ENCODE measurements at places on chromosomes 7 and 10.

GRCh38 chr10:90179696-90180407 is 478.5 kb downstream of the KIF20B start:
- DNase-seq, result no peak

- DNase-seq, result no peak
Observed at GRCh38 chr7:2493205-2494164, 17.3 kb upstream of the GRIFIN start.

DNA sequence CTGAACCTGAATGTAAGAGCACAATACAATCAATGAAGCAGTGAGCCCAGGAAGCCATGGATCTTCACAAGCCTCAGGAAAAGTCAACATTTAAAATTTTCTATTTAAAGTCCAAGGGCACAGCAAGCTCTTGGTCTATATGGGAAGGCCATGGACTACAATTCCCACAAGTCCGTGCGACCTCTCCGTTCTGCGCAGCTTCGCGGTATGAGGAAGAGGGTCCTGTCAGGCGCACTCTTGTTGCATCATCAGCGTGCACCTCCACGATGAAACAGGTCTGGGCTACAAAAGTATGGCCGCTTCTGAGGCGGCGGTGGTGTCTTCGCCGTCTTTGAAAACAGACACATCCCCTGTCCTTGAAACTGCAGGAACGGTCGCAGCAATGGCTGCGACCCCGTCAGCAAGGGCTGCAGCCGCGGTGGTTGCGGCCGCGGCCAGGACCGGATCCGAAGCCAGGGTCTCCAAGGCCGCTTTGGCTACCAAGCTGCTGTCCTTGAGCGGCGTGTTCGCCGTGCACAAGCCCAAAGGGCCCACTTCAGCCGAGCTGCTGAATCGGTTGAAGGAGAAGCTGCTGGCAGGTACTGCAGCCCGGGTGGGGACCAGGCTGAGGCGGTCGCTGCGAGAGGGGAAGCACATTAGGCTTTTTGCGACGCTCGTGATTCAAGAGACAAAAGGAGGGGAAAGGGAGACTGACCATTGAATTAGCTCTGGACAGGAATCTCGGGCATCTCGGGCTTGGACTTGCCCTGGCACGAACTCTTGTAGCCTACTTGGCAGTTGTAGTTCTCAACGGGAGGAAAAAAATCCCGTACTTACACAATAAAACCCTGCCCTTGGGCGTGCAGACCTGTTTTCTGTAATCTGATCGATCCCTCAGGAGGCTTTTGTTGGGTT is at the start of gene TRUB1:
TSS of gene TRUB1 (plus strand) at position 234 of the 894 bp plus-strand sequence. CDS start at position 293, 59 bp downstream.
- peak; percentile 89 for DNase-seq

DNA sequence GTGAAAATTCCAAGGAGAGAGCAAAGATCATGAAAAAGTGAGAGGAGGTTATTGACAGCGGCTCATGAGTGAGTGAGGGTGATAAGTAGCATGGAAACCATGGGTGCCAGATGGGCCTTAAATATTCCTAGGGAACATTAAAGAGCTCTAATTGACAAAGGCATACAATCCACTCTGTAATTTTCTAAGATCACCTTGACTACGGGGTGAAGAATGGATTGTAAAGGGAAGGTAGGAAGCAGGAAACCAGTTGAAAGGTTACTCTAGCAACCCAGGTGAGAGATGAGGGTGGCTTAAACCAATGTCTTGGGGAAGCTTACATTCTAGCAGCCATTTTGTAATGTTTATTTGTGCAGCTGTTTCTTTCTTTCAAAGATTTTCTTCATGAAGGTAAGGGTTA is 75.7 kb downstream of the RSU1 start:
- DNase-seq, result no peak

DNA sequence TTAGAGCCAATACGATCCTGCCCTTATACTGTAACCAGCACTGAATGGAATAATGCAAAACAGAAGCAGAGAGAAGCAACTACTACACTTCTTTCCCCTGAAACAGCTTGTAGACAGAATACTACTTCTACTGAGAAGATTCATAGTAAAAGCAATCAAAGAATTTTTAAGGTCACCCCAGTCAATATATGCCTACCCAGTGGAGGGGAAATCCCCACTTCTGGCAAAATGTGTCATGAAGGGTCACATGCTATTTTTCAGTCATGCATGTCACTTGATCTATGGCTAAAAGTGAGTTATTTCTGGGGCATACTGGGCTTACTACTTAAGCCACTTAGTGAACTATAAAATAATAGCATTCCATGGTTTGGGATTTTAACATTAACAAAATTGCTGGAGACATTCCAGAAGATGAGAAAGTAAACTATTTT is 25.6 kb downstream of the IRF5 start:
- no peak for DNase-seq

DNA sequence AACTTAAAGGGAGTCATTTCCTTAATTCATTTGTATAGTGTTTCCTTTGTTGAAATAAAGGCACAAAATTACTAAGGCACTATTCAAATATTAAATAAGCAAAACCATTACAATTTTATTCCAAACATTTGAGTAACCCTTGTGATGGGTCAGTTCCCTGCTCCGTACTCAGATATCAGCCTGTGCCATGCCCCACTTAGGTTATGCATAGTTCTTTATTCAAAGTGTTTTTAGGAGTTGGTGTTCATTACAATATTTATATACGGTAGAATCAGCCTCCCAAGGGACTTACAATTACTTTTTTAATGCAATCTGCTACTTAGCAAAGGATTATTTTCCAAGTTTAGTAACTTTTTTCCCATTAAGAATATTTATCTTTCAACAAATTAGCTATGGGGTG is 119.3 kb upstream of the SEMA3D start:
- DNase-seq, result no peak

DNA sequence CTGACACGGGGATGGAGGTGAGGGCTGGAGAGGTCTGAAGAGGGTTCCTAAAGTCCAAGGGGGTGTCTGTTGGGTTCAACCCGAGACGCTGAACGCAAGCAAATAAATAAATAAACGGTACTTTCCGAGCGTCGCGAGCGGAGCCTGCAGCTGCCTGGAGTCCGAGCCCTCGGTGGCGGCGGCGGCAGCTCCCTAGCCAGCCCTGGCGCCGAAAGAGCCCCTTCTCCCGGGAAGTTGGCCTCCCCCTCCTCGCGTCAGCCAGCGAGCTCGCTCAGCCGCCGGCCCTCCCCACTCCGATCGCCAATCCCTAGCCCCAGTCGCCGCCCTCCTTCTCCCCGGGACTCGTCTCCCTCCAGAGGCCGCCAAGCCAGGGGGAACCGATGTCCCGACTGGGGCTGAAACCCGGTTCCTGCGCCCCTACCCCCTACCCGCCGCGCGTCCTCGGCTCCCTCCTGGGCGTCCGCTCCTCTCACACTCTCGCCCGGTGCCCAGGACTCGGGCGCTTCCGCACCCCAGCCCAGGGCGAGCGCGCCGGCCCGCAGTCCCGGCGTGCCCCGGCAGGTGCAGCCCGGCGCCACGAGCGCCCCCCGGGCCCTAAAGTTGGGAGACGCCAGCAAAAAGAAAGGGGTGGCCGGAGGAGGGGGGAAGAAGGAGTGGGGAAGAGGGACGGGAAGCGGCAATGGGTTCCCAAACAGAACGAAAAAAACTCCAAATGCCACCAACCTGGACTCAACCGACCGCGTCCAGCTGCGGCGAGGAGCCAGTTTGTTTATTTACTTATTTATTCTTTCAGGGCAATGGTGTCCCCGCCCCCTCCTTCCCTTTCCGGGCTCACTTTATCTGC is at the start of gene GFRA1:
TSS of gene GFRA1 (minus strand) at position 767 of the 844 bp plus-strand sequence. CDS start 1,177 bp downstream, outside the sequence.
- DNase-seq, result no peak

DNA sequence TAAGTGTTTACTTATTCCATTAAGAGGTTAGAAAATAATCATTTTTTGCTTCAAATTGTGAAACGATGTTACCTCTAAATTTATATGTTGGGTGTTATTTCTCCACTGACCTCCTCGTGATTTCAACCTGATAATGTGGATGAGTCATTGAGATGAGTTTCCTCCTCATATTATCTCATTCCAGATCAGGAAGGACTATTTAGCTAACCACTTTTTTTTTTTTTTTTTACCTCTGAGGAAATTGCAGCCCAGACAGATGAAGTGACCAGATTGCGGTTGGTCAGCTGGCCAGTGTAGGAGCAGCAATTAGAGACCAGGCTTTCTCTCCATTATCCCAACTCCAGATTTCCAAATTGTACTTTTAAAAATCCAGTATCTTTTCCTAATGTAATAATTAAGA is 248.7 kb downstream of the FZD1 start:
- DNase-seq, result no peak

DNA sequence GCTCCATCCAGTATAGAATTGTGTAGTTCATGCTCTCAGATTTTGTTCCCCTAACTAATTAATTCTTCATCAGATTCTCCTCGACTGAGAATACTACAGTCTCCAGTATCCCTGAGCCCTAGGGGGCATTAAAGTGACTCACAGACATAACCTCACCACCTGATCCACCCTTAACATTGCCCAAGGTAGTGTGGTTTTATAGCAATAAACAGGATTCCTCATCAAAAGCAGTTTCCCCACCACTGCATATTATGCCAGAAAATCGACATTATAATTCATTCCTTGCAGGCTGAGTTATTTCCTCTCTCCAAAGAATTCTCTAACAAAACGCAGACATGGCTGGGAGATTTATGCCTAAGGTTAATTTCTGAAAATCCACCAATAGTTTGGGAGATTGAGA is 1402.5 kb upstream of the CELF2 start:
- no peak for DNase-seq

All from stimulated activated CD8-positive, alpha-beta memory T cell treated with anti-CD3 and anti-CD28 coated beads, Interleukin-15, amount 100 ng/mL, for 4 hours (primary cell).